ENCODE measurements at places on chromosomes 3 and 15.

DNA sequence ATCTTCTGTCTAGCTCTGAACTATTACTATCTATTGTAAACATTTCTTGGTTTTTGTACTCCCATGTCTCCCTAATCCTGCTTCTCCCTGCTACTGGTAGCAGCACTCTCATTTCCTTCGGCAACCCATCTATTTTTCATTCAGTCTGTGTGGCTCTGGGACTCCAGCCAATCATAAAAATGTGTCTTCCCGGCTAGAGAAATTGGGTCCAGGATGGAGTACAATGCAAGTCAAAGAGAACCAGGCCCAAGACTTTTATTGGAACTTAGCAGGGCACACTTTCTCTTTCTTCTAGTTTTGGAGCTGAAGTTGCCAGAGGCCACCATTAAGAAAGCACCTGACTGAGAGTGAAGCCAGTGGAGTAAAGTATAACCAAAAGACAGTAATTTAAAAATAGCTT is 22.8 kb upstream of the ARHGEF26 start:
- no peak for DNase-seq

DNA sequence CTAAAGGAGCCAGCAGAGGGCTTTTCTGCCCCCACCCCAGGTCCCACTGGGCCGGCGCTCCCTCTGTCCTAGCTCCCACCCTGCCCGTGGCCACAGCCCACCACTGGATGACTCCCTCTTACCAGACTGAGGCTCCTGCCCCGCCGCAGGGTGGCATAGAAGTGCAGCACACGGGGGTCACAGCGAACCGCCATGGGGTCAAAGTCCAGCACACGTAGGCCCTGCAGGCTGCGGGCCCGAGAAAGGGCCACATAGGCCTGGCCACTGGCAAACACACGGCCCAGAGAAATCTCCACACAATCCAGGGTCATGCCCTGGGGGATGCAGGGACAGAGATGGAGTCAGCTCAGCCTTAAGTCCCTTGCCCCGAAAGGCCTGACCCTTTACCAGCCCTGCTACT is 9.0 kb downstream of the PIF1 start:
- no peak for DNase-seq

- no peak for DNase-seq
Observed at GRCh38 chr3:102484363-102484762, 49.5 kb downstream of the ZPLD1 start.

- no peak for DNase-seq
Observed at GRCh38 chr3:23406601-23407000, 203.5 kb downstream of the UBE2E2 start.
